Fibroblast of skin of left biceps (primary cell): ENCODE measurements at places on chromosomes 1 and 21.

DNA sequence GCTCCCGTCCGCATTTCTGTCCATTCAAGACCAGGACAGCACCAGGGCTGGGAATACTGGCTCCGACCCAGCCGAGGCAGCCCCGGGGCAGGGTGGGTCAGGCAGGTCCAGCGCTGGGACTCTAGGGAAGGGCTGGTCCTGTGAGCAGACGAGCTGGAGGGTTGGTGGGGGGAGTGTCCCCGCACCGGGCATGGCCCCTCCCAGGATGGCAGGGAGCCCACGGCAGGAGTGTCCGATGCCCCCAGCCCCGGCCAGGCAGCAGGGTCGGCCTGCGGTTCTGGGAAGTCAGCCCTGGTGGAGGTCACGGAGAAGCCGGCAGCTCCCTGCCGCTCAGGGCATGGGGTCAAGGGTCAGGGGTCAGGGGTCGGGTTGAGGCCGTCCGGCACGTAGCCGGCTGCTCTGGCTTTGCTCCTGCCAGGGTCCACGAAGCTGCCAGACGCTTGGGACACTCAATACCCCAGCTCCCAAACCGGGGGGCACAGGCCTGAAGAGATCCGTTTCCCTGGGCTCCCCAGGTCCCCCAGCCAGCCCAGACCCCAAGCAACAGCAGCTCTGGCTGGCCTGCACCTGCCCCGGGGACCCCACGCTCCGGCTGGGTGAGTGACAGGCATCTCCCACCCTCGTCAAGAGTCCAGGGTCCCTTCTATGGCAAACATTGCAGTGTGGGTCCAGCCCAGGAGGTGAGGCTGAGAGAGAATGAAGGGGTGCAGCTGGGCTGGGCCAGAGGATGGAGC, 6.7 kb downstream of the C1QTNF12 start:
- DNase-seq: no peak

DNA sequence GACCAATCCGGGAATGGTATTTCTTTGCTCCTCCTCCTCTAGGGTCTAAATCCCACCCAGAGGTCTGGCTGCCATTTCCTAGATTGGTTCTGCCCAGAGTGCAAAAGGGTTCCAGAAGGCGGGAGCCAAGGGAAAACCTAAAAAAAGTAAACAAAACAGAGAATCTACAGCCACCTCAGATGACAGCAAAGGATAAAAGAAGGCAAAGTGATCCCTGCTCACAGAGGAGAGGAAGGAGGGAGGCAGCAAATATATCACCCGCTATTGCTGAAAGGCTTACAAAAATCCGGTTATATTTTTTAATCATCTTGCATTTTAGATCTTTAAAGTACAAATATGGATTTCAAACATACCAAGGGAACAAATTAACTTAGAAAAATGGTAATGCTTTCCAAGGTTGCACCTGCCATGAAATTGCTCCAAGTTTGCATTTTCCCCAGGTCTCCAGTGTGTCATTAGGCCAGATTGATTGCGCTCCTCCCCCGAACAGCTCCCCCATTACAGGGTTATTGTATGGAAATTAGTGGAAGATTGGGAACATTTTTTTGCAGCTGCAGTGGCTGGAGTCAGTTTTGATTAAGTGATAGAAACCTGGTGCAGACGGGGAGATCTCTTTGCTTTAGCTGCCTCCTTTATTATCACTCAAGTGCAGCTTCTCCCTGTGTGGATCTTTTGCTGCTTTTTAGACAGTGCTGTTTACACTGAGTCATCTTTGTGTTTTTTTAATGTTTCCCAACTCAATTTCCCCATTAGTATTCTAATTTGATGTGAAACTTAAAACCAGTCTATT, 280.5 kb upstream of the CAMK1G start:
- DNase-seq: no peak

DNA sequence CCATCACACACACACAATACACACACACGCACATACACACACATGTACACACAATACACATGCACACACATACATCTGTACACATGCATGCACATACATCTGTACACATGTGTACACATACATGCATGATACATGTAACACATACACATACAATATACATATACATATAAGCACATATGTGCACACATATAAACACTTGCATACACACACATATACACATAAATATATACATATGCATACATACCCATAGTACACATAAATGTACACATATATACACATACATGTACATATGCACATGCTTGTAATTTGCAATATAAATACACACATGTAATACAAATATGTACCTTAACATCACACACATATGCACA, 282.6 kb upstream of the VAMP3 start:
- DNase-seq: no peak

DNA sequence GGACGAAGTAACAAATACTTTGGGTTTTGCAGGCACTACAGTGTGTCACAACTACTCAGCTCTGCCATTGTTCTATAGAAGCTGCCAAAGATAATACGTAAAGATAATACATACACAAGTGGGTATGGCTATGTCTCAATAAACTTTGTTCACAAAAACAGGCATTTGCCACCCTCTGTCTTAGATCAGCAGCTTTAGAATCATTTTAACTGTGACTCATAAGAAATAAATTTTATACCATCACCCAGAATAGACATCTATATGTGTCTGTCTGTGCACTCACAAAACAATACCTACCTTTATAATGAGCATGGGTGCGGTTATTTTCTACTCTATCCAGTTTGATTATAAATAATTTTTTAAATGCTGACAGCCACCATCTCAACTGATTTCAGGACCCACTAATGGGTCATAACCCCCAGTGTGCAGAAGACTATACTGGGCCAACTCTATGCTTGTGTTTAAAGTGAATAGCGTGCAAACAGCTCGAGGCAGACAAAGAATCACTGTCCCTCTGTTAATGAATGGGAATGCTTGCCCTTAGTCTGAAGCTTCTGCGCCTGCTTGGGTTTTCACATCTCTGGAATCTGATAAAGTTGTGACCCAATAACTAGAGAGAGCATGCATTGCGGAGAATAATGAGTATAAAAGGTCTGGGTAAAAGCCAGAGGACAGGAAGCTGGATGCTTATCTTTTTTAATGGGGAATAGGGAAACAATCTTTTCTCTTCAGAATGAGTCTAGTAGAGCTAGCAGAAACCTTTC, 216.2 kb downstream of the PLPP3 start:
- DNase-seq: no peak

GRCh38 chr1:59903141-59903754, 23.3 kb downstream of the CYP2J2 start:
- DNase-seq: no peak

GRCh38 chr1:167175901-167176300, 44.8 kb upstream of the POU2F1 start:
- DNase-seq: no peak

DNA sequence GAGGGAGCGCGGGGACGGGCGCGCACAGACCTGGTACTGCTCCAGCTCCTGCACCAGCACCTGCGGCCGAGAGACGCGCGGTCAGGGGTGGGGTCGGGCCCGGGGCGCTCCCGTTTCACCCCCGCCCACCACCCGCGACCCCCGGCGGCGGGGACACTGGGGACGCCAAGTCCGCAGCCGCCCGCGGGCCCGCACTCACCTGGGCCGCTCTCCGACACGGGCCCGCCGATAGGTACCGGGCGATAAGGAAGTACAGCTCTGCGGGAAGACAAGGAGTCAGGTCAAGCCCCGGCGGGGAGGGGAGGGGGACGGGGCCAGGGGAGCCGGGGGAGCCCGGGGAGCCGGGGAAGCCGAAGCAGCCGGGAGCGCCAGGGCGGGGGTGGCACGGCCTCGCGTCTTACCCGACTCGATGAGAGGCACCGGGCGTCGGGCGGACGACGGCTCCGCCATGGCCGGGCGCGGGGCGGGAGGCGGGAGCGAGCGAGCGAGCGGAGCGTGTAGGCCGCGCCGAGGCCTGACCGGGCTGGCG, 326 bp downstream of the BRWD1 start:
- DNase-seq: no peak

GRCh38 chr1:206872139-206872538, 6.7 kb downstream of the IL20 start:
- no peak for DNase-seq

DNA sequence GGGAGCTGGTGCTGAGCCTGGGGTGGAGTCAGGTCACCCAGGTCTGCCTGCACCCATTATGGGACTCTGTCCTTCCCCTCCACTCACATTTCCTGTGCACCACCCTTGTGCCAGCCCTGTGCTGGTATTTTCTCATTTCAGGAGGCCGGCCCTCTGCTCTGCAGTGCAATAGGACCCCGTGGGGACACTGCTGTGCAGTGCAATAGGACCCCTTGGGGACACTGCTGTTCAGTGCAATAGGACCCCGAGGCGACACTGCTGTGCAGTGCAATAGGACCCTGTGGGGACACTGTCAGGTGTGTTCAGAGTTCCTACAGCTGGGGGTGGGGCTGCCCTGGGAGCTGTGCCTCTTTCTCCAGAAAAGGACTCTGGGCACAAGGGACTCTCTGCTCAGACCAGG, 36.2 kb upstream of the DMBX1 start:
- DNase-seq: no peak

DNA sequence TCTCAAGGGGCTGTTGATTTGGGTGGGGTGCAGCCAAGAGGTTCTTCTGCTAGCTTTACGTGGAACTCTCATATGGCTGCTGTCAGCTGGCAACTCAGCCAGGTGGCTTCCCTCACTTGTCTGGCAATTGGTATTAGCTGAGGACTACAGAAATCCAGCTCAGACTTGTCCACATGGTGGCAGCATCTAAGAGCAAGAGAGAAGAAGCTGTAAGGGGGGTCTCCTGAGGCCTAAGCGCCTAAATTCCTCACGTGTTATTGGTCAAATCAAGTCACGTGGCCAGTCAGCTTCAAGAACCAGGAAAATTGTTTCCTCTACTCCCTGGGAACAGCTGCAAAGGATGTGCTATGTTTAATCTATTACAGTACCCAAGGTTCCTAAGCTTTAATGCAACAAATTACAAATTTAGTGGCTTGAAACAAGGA, 4.2 kb upstream of the DYRK3 start:
- DNase-seq: peak; percentile 73

GRCh38 chr1:219427403-219427802, 185.5 kb downstream of the ZC3H11B start:
- DNase-seq: no peak

DNA sequence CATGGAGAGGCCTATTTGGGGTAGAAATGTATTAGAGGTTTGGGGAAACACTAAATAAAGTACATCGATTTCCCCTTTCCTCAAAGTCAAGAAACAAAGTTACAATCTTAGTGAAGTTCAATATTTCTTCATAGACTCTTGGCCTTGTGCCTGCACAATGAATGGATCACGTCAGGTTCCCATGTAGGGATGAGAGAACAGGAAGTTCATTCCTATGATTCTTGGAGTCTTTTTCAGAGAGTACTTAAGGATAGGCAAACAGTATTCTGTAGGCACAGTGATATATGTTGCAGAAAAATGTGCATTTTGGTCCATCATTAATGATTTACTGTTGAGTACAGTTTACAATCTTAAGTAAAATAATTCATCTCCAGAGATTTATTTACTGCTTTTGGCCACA, 275.5 kb downstream of the RGS7 start:
- peak; percentile 12 for DNase-seq

- DNase-seq: no peak
Observed at GRCh38 chr21:33975548-33976081, 60.0 kb upstream of the ATP5PO start.

DNA sequence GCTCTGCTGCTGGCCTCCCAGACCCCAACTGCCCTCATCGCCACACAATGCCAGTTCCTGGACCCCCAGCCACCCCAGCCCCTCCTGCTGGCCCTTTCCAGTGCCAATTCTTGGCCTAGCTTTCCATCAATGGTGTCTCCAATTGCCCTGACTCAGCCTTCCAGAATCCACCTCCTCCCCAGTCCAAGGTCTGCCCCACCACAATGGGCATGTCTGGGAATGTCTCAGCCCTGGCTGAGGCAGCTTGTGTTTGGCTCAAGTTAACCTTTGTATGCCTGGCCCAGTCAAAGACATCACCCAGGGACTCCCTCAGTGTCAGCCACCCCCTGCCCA, 16.4 kb downstream of the ALDH4A1 start:
- no peak for DNase-seq

- no peak for DNase-seq
Observed at GRCh38 chr21:42193721-42194120, 25.2 kb upstream of the ABCG1 start.

GRCh38 chr1:220873868-220874655, 5.2 kb upstream of the HLX start:
- DNase-seq: no peak

DNA sequence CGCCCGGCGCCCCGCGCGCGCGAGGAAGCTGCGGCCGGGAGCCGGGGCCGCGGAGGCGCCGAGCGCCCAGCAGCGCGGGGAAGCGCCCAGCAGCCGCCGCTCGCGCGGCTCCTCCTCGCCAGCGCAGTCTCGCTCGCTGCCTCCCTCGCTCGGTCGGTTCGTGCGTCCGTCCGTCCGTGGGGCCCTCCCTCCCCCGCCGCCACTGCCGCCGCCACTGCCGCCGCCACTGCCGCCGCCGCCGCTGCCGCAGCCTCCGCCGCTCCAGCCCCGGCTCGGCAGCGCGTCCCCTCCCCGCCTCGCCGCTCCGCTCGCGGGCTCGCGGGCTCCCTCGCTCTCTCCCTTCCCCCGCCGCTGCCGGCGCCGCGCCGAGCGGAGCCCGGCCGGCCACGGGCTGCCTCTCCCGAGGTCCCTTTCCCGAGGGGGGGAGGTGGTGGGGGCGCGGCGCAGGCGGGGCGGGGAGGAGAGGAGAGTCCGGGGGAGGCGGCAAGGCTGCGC, at the start of gene KCND3:
KCND3 (minus strand) TSS at position 138 of the 495 bp plus-strand sequence.
- DNase-seq: no peak

GRCh38 chr21:21730512-21730911, 732.3 kb downstream of the NCAM2 start:
- DNase-seq: no peak

DNA sequence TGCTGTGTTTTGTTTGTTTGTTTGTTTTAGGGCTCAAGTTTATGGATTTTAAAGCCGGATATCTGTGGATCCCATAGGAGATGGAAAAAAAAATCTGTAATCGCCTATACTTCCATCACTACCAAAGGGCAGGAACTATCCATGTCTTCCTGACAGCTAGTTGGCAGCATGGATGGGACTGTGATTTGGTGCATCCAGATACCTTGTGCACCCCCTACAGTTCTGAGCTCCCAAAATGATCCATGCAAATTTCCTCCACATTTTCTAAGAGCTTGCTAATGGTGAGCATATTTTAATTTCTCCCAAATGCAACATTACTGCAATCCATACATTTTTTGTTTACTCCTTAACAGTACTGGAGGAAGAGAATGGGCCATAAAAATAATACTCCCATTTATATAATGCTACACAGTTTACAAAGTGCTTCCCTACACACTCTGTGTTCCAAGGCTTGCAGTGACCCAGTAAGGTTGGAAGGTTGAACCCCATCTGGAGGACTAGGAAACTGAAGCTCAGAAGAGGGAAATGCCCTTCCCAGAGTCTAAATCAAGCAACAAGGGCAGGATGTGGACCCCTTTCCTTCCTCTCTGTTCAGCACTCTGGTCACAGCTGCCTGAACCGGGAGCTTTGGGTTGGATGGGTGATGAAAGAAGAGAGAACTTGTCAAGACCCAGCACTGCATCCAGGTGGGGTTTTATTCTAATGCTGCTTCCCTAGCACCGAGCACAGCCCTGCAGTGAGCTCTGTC, 48.0 kb downstream of the CAPN8 start:
- DNase-seq: no peak

GRCh38 chr1:3033790-3034090, 12.5 kb downstream of the ACTRT2 start:
- DNase-seq: no peak

- DNase-seq: no peak
Observed at GRCh38 chr1:112673592-112674439, 643 bp upstream of the MOV10 start.
